Activated naive CD4-positive, alpha-beta T cell treated with anti-CD3 and anti-CD28 coated beads, Interleukin-2, amount 10 ng/mL, durations not matched to agents 7 days and 5 days (primary cell): ENCODE measurements at places on chromosomes 2 and 18.
A peak's percentile ranks its signal among the peaks of the same experiment; 100 is the strongest.

GRCh38 chr2:235230821-235231601, 262.8 kb upstream of the AGAP1 start:
- DNase-seq: no peak

DNA sequence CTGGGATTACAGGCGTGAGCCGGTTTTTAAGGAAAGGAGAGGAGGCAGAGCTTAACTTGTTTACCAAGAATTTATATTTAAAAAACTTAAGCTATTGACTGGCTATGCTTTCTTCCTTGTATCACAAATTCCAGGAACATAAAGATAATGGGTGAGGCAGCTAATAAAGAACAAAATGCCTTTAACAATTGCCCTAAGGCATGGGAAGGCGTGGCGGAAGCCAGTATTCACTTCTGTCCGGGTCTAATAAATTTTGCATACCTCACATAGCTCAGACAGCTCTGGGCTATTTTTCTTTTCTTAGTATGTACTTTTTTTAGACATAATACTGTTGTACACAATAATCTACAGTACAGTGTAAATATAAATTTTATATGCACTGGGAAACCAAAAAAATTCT, 1.0 kb upstream of the LDAH start:
- no peak for DNase-seq

GRCh38 chr18:63249771-63250170, 69.8 kb downstream of the BCL2 start:
- peak; percentile 41 for DNase-seq

- DNase-seq: no peak
Measured at GRCh38 chr2:86298411-86299390, 38.7 kb downstream of the REEP1 start.

GRCh38 chr18:49819823-49820671, 6.7 kb upstream of the ACAA2 start:
- peak; percentile 65 for DNase-seq

GRCh38 chr2:38602136-38602731, 494 bp downstream of the HNRNPLL start:
- DNase-seq: peak; percentile 60
